ENCODE measurements at places on chromosomes 7 and 10. TPM values are rescaled to one million over a fixed set of nuclear protein-coding genes. Genes with fewer than 3 reads are reported as not detected.
A peak's percentile ranks its signal among the peaks of the same experiment; 100 is the strongest.

GRCh38 chr10:14362104-14362503 lies 31.4 kb upstream of the FRMD4A start:
- no peak for DNase-seq

DNA sequence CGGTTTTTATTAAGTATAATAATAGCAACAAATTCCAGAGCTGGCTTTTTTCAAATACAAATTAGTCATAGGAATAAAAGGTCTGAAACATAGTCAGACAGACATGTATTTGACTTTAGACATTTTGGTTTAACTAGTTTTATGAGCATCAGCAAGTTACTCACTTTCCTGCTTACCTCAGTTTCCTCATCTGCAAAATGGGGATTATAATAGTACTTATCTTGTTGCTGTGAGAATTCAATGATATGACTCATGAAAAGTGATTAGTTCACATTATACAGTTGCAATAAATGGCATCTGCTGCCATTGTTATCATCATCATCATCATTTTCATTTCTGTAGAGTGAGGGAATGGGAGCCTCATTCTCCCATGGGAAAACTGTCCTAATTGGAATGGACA lies 33.5 kb downstream of the ACTA2 start:
- DNase-seq, result no peak

- no peak for DNase-seq
Measured at GRCh38 chr10:131658476-131659110, 242.2 kb upstream of the PPP2R2D start.

DNA sequence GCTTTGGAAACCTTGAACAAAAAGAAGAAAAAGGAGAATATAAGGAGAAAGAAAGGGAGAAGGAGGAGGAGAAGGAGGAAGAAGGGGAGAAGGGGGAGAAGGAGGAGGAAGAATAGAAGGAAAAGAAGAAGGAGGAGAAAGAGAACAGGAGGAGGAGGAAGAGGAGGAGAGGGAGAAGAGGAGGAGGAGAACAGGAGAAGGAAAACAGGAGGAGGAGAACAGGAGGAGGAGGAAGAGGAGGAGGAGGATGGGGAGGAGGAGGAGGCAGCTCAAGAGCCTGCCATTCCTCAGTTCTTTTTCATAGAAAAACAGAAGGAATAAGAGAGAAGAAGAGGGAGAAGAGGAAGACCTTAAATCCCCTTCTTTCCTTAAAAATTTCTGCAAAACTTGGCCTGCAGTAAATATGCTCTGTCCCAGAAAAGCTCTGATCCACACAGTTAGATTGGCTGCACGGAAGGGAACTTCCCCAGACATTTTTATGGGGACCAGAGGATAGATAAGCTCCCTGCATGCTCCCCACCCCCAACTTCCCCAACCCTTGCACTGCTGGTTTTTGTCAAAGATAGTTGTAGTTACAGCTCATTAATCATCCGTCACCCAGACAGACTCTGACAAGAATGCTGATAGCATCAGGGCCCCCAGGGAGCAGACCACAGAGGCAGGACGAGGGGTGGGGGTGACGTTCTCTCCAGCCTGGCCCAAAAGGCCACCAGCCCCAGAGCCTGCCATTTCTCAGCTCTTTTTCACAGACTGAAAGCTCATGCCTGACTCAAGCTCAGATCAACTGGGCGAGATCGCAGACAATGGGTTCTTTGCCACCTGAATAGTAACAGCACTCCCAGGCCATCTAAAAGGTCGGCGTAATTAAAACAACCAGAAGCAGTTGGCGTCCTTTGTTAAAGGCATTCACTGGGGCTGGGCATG lies 34.5 kb upstream of the LYZL1 start:
- no peak for DNase-seq

DNA sequence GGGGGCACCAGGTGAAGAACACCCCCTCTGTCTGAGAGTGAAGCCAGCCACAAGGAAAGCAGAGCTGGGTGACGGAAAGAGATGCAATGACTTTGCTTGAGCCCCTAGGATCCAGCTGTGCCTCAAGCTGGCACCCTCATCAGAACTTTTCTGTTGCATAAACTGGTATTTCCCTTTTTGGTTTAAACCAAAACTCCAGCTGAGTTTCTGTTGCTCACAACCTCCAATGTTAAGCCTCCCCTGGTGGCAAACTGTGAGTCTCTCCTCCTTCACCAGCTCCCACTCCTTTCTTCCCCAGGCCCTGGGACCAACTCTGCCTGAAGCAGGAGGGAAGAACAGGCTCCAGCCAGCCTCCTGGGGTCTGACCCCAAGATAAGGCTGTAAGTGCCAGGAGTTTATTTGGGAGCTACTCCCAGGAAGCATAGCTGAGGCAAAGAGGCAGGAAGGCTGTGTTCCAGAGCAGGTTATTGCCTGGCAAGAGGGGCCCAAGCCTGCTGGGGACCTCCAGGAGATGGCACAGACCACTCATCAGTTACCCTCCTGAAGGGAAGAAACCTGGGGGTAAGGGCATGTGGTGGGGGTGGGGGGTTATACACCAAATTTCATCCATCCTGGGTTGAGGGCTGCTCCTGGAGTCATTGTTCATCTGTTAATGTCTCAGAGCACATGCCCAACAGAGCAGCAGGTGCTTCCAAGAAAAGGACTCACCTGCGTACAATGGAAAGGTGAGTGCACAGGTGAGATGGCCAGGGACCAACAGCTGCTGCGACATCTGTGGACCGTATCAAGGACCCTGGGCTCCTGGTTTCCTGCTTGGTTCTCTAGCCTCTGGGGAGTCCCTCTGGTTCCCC lies 73.3 kb upstream of the NANOS1 start:
- DNase-seq, result no peak

GRCh38 chr7:47358944-47359588 lies 222.8 kb downstream of the TNS3 start:
- peak; percentile 42 for DNase-seq

DNA sequence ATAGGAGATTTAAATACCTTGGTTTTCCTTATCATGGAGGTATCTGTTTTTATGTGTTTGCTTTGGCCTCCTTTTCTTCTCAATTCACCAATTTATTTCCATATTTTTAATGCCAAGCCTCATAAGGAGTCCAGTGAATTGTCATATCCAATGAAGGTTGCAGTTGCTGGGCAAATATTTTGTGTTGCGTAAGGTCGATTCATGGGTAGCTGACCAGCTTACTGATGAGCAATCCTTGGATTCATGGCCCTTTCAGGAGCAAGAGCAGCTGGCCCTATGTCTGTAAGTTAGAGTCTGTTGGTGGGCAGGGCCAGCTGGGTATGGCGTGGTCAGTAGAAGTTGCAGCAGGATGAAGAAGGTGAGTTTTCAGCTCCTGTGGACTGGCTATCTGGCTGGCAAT lies 182.9 kb downstream of the PFKFB3 start:
- no peak for DNase-seq

DNA sequence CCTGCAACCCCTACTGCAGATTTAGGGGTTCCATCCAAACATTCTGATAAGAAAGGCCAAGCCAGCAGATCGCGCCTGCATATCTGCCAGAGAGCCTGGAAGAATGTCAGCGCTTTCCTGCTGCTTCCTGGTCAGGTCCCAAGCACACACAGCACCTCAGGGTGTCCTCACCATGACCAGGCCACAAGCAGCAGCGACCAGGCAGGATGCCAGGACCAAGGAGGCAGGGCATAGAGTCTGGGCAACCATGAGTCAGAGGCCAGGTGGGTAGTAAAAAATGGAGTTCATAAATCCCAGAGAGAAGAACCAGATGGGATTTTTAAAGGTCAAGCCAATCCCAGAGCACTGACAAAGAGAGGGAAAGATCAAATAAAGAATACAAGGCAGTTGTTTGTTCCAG lies 5.5 kb upstream of the FAM131B start:
- DNase-seq, result peak; percentile 96

DNA sequence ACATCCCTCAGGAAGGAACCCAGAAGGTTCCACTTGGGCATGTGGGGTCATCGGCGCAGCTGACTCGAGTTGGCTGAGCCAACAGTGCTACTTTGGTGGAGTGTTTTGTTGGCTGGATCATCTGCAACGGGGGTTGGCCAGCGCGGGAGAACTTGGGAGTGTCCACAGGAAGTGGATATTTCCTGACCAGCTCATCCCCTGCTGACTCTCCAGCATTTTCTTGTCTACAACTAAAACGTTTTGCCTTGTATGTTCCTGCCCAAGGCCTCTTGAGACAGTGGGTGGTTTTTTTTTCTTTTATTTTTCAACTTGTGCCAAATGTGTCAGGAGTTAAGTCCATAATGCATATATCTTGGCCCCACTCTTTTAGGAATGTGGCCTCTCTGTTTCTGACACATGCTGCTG lies 208.6 kb downstream of the ZNF365 start:
- DNase-seq, result peak; percentile 14

DNA sequence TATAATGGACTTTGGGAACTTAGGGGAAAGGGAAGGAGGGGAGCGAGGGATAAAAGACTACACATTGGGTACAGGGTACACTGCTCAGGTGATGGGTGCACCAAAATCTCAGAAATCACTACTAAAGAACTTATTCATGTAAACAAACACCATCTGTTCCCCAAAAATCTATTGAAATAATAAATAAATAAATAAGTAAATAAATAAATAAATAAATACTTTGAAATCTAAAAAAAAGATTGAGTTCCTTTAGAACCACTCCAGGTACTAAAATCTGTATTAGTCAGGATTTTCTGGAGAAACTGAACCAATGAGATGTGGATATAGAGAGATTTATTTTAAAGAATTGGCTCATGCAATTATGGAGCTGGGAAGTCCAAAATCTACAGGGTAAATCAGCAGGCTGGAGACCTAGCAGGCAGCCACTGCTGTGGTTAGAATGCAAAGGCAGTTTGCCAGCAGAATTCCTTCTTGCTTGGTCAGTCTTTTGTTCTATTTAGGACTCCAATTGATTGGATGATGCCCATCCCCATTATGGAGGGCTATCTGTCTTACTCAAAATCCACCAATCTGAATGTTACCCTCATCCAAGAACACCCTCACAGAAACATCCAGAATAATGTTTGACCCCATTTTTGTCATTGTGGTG lies 8.9 kb downstream of the IGFBP1 start:
- DNase-seq, result no peak

The RSPH10B2 gene
- polyA plus RNA-seq, result 0.06 TPM

The TRIM73 gene
- 2.1 TPM for polyA plus RNA-seq

The FIGNL1 gene
- polyA plus RNA-seq, result 3.1 TPM

The ARMC3 gene
- not detected for polyA plus RNA-seq

The NPC1L1 gene
- 71.9 TPM for polyA plus RNA-seq

The CWF19L1 gene
- polyA plus RNA-seq, result 15.7 TPM

The ICA1 gene
- polyA plus RNA-seq, result 65.5 TPM

The PON3 gene
- 4.9 TPM for polyA plus RNA-seq

The CCL24 gene
- polyA plus RNA-seq, result 28.3 TPM

The NPY4R gene
- polyA plus RNA-seq, result 0.78 TPM

The MYOF gene
- 2.0 TPM for polyA plus RNA-seq

The PCDH15 gene
- polyA plus RNA-seq, result 0.21 TPM

The LIPK gene
- polyA plus RNA-seq, result not detected

Data from small intestine (tissue), 16 donors.